ENCODE measurements at places on chromosomes 2 and 18. TPM values are rescaled to one million over a fixed set of nuclear protein-coding genes. Genes with fewer than 3 reads are reported as not detected.

DNA sequence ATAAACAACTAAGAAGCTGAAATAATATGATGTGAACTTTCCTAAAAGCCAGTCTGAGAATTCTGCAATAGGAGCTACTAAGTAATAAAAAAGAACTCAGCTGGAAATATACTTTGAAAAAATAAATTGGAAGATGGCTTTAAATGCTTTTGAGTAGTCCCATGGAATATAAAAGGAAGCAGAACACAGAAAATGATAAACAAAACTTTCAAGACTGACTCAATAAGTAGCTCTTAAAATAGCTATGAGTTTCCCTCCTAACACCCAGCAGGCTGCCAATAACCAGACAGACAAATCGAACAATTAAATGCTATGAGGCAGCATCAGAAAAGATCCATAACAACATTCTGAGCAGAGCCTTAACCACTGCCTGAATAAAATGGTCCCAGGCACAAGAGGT, 319.9 kb downstream of the DPP10 start:
- DNase-seq: no peak

GRCh38 chr2:239150125-239151011, 250.5 kb downstream of the HDAC4 start:
- DNase-seq: no peak

GRCh38 chr2:85754313-85755095, 713 bp downstream of the ATOH8 start:
- peak; percentile 32 for DNase-seq

DNA sequence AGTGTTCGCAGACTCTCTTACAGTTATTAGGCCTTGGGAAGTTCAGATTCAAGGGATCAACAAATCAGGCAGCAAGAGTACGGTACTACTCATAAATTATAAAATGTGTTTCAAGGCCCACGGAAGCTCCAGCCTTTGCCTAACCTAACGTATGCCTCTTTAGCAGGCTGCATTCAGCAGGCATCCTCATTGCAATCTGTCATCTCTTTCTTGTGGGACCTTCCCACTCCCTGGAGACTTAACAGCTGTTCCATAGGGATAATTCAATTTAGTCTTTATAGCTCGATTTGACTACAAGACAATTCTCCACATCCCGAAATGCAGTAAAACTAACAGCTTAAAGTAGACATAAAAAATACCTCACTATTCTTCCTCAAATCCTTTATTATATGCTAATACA, 453.7 kb downstream of the CNTNAP5 start:
- DNase-seq: no peak

DNA sequence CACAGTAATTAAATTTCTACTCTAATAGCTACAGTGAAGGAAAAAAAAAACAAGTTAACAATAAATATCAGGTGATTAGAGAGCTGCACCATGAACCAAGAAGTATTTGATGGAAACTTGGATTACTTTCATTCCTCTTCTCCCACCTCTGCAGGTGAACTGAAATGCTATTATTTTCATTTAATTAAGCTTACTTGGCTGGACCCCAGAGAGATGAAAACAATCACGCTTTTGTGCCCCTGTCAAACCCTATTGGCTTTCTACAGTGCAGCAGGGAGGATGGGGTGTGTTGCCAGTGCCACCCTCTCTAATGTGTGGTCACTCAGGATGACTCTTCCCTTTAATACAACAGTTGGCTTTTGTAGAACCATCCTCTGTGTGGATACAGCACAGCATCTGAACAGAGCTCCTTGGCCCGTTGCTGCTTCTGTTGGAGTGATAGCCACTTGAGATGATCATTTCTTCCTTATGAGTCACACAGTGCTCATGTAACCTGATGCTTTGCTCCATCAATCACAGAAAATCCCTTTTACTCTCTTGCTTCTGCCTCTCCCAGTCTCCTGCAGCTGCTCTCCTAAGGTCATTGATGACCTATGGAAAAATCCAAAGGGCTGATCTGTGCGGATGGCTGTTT, 5.5 kb upstream of the ARL4C start:
- DNase-seq: no peak

- no peak for DNase-seq
Observed at GRCh38 chr2:108868911-108869310, 82.3 kb downstream of the CCDC138 start.

The LRRTM4 gene
- total RNA-seq: 1.4 TPM

The KCNG2 gene
- not detected for total RNA-seq

The B4GALT6 gene
- total RNA-seq: 5.6 TPM

The ALK gene
- total RNA-seq: not detected

The NT5DC4 gene
- total RNA-seq: not detected

All from heart right ventricle (tissue), 16 donors.